Non-pigmented ciliary epithelial cell (primary cell): ENCODE measurements at places on chromosomes 6 and 20.
A peak's percentile ranks its signal among the peaks of the same experiment; 100 is the strongest.

GRCh38 chr6:90494067-90494780 lies 92.6 kb downstream of the MAP3K7 start:
- no peak for DNase-seq

GRCh38 chr6:158756126-158756525 lies 63.0 kb downstream of the EZR start:
- DNase-seq = no peak

DNA sequence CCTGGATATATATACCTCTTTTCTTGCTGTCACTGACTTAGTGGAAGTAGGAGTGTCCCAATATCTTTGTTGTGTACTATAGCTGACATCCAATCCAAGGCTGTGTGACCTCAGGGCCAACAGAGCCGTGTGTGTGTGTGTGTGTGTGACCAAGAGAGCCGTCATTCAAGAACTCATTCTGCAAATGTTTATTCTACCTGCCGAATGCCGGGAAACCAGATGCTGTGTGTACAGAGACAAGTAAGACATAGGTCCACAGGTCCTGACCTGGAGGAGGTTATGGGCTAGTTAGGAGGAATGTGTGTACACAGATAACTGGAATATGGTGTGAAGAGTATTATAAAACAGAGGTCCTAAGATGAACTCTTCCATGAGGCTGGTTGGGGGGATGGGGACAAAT lies 190.0 kb downstream of the DHX35 start:
- no peak for DNase-seq

DNA sequence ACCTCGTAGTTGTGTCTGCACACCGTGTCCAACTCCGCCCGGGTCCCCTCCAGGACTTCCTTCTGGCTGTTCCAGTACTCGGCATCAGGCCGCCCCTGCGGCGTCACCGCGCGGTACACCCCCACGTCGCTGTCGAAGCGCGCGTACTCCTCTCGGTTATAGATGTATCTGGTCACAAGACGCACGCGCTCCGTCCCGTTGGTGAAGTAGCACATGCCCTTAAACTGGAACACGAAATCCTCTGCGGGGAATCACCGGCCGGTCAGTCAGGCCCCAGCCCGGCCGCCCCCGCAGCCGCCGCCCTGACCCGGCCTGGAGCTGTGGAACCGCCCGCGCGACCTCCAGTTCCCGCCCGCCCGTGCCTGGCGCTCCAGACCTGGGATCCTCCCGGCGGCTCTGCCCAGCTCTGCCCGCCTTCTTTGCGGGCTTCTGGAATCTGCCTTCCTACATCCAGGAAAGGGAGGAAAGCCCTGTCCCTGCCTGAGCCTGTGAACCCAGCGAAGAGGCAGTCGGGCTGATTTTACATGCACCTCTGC lies 1.6 kb downstream of the HLA-DQB1 start:
- no peak for DNase-seq

- peak; percentile 19 for DNase-seq
Measured at GRCh38 chr6:1068068-1068467, 243.8 kb upstream of the FOXQ1 start.

- DNase-seq = no peak
Measured at GRCh38 chr6:163308629-163309440, 105.7 kb upstream of the QKI start.

- no peak for DNase-seq
Measured at GRCh38 chr6:34664256-34664971, 32.2 kb downstream of the ILRUN start.
